ENCODE measurements at places on chromosomes 11 and 22.

GRCh38 chr11:128302425-128303186 lies 284.8 kb downstream of the ETS1 start:
- peak; percentile 38 for DNase-seq

DNA sequence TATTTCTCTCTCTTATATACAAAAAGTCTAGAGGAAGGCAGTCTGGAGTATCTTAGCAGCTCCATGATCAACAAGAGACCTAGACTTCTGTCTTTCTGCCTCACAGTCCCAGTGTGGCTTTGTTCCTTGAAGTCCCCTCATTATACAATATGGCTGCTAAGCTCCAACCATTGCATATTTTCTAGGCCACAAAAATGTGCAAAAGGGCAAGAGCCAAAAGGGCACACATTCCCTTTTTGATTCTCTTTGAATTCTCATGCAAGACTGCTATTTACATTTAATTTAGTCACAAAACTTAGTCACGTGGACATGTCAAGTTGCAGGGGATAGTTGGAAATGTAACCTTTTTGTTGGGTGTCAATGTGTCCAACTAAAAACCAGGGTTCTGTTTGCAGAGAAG lies 64.2 kb upstream of the OLFML1 start:
- DNase-seq, result no peak

DNA sequence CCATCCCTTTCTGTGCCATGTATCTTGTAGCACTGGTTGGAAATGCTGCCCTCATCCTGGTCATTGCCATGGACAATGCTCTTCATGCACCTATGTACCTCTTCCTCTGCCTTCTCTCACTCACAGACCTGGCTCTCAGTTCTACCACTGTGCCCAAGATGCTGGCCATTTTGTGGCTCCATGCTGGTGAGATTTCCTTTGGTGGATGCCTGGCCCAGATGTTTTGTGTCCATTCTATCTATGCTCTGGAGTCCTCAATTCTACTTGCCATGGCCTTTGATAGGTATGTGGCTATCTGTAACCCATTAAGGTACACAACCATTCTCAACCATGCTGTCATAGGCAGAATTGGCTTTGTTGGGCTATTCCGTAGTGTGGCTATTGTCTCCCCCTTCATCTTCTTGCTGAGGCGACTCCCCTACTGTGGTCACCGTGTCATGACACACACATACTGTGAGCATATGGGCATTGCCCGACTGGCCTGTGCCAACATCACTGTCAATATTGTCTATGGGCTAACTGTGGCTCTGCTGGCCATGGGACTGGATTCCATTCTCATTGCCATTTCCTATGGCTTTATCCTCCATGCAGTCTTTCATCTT lies 414 bp downstream of the OR52D1 start:
- no peak for DNase-seq

GRCh38 chr11:120931057-120931779 lies 92.7 kb upstream of the TBCEL start:
- DNase-seq, result no peak

GRCh38 chr11:43933608-43934551 lies 8.6 kb upstream of the C11orf96 start:
- DNase-seq, result no peak

DNA sequence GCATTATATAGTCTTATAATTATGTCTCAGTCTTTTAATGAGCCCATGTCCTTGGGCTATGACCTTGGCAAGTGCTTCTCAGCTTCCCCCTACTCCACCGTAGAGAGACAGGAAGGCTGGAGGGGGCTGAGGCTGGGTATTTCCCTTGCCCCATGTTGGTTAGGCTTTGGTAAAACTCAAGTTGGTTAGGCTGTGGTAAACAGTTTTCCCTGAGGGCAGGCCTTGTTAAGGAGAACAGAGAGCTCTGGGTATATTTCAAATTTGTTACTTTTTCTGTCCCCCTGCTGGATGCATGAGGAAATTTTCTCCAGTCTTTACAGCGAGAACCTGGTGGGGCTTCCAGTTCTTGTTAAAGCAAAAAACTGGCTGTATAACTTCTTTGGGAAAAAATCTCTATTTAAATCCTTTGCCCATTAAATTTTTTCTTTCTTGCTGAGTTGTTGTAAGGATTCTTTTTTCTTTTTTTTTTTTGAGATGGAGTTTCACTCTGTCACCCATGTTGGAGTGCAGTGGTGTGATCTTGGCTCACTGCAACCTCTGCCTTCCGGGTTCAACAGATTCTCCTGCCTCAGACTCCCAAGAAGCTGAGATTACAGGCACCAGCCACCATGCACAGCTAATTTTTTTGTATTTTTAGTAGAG lies 12.2 kb upstream of the DCHS1 start:
- DNase-seq, result no peak

DNA sequence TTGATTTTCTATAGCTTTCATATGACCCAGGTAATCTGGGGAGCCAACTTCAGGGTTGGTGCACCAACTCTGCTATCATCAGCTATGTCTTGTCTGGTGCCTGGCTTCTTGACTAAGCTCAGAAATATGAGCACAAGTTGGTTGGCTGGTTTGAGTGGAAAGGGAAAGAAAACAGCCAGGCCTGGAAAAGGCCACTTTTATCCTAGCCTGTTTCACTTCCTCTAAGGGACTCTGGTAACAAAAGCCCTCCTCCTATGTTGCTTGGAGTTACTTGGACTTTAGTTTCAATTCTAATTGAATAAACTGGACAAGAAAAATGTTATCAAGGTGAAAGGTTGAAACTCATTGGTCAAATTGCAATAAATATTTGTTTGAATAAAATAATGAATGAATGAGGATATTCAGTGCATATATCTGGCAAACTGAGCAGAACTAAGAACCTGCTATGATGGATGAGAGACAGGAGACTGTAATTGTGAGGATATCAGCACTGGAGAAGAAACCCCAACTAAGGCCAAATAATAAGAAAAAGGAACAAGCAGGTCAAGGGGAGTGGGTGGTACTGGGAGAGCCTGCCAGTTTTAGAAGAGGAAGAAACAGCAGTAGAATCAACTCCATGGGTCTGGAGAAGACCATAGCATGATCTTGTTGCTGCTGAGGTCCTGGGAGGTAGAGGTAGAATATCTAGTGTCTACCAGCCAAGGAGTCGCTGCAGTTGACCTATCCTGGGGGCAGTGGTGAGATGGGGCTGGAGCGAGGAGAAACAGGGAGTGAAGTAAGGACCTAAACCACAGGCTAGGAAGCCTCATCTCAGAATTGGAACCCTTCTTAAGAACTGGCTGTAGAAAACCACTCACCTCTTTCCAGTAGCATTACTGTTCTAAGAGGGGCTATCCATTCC lies 8.2 kb downstream of the ROBO4 start:
- DNase-seq, result no peak

DNA sequence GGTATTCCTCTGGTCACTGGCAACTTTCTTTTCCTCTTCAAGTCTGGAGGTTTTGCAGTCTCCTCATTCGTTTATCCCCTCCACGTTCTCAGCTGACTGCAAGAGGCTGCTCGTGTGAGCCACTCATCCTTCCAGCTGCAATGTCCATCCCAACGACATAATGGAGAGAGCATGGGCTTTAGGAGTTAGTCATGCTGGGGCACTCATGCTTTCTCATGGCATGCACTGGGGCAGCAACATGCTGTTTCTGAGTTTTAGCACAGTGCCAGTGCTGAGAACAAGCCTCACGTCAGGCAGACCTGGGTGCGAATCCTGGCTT lies 7.1 kb downstream of the DCPS start:
- DNase-seq, result no peak

GRCh38 chr11:46256540-46257001 lies 20.9 kb upstream of the CREB3L1 start:
- no peak for DNase-seq

DNA sequence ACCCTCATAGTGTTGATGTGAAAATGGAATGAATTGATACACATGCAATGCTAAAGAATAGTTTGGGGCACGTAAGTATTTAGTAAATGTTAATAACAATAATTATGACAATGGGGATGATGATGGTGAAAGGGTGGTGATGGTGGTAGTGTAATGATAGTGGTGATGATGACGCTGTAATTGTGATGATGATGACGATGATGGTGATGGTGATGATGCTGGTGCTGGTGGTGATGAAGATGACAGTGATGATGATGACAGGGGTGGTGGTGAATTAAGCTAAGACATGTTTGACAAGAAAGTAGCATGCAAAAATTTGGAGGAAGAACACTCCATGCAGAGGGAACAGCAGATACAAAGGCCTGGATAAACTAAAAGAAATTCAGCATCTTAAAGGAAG lies 364.4 kb upstream of the API5 start:
- no peak for DNase-seq

GRCh38 chr11:62925745-62926679 lies 4.8 kb upstream of the CHRM1 start:
- DNase-seq, result no peak

DNA sequence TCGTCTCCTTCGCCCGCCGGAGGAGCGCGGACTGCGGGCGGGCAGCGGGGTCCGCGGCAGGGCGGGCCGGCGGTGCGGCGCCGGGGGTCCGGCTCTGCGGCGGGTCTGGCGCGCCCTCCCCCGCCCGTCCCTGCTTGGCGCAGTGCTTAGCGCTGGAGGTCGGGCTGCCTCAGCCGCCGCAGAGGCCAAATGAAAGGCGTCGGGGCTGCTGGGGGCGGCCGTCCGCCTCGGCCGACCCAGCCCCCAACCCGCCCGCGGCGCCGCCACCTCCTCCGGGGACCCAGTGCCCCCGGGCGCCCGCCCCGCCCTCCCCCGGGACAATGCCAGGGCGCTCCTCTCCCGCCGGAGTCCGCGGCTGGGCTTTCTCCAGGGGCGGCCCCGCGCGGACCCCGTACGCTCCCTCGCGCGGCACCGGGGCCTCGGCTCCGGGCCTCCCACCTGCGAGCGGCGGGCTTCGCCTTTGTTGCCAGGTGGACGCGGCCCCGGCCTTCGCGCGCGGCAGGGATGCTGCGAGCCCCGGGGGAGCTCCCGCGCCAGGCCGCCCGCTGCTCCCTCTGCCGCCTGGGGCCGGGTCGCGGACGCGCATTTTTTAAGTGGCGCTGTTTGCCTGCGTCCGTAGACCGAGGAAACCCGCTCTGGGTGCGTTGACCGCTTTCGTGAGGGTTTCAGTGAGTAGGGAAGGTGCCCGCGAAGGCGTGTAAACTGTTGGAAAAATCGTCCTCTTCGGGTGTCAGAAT lies 583 bp downstream of the APLP2 start:
- peak; percentile 74 for DNase-seq
